ENCODE measurements at places on chromosomes 2 and 18.

GRCh38 chr2:172985139-172985892 is 90.3 kb upstream of the MAP3K20 start:
- no peak for DNase-seq

DNA sequence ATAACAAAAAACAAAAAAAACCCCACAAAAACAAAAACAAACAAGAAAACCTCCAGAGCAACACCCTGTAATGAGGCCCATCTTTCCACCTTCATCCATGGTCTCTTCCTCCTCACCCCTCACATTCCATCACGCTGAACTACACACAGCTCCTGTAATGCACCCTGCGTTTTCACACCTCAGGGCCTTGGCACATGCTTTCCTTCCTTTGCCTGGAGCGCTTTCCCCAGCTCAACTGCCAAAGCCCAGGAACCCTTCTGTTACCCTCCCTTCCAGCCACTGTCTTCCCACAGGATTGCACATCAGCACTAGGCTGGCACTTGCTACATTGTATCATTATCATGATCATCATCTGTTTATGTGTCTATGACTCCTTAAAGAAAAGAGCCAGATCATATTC is 29.4 kb downstream of the TMEM247 start:
- DNase-seq, result no peak

DNA sequence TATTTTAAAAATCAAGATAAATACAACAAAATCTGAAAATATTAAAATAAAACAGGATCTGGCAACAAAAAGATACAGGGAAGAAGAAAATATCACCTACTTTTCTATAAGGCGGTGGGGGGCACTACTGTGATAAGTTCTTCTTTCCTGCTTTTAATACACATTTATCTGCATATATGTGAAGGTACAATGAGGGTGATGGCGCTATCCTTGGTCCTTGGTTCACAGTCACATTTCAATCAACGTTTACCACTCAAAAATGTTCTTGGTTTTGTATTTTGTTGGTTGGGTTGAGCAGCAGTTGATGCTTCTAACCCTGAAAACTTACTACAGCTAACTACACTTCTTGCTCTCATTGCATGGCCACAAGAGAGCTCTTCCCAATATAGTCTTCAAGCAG is 112.4 kb downstream of the COL6A3 start:
- DNase-seq, result no peak

DNA sequence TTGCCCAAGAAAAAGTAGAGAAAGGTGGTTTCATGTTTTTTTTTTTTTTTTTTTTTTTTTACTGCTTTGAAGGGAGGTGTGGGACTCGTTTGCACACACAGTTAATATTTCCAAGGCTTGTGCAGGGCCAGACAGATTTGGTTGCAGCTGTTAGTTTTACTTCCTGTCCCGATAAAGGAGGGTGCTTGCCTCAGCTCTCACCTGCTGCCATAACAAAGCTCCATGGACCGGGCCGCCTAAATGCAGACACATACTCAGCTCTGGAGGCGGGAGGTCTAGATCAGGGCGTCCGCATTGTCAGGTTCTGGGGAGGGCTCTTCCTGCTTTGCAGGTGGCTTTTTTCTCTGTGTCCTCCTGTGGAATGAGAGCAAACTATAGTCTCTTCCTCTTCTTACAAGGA is 69.9 kb downstream of the ODC1 start:
- DNase-seq, result no peak

DNA sequence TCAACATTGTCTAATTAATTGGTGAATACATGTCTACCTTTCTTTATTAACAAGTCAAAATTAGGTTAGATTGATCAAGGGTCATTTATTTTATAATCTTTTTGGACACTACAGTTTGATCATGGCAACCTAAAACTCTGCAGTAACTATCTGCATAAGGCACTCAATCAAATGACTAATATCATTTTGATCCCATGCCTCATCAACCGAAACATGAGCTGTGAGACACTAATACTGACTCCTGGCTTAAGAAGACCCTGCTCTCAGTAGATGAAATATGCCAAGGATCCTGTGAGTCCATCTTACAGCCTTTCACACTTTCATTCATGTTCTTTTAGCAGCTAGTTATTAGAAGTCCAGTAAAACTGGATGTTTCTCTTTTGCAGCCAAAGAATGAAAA is 169.4 kb upstream of the CAVIN2 start:
- DNase-seq, result no peak

DNA sequence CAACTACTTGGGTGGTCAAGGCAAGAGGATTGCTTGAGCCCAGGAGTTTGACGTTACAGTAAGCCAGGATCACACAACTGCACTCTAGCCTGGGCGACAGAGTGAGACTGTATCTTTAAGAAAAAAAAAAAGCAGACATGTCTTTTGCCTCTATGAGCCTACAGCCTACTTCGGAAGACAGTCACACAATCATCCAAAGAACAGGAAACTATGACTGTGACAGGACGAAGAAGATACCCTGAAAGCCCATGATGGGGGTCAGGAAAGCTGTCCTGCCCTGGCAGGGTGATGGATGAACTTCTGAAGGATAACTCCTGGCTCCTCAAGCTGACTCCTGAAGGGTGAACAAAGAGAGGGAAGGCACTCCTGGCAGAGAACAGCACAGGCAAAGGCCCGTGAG is 251.7 kb upstream of the SIX2 start:
- DNase-seq, result no peak

GRCh38 chr2:144560251-144560650 is 40.3 kb upstream of the ZEB2 start:
- DNase-seq, result no peak

GRCh38 chr2:238465487-238466242 is 38.9 kb downstream of the ASB1 start:
- DNase-seq, result no peak

GRCh38 chr2:129733579-129733978 is 245.9 kb upstream of the RAB6C start:
- no peak for DNase-seq

DNA sequence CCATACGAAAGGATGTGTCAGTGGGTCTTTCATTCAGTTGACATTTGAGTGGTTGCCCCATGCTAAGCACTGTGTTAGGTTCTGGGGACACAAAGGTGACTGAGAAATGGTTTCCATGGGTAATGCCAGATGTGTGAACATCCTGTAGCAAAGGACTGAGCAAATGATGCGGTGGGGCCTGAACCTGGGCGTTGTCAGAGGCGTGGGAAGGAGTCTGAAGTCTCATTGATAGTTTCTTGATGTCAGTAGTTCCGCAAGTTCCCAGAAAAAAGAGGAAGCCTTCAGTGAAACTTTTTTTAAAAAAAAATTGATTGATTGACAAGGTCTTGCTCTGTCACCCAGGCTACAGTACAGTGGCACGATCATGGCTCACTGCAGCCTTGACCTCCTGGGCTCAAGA is 56.9 kb downstream of the LIMS1 start:
- DNase-seq, result no peak

DNA sequence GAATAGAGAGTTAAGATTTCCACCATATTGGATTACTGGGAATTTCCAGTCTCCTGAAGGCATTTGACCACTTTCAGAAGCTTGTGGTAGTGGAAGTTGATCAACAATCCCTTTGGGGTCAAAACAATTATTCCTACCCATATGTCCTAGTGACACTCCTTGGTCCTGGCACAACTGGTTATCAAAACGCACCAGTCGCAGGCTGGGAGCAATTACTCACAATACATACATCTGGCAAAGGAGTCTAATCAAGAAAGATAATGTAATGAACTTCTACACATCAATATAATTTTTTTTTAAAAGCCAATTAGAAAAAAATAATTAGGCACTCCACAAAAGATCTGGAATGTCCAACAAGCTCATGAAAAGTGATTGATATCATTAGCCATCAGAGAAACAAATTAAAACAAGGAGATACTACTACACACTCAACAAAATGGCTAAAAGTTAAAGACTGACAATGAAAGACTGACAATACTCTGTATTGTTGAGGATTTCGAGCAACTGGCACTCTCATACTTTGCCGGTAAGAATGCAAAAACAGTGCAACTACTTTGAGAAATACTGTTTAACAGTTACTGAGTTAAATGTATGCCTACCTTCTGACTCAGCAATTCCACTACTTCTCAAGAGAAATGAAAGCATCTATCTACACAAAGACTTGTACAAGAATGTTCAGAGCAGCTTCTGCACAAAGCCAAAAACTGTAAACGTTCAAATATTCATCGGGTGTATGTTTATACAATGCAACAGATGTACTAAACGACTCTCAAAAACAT is 2.0 kb downstream of the INO80C start:
- DNase-seq, result no peak

DNA sequence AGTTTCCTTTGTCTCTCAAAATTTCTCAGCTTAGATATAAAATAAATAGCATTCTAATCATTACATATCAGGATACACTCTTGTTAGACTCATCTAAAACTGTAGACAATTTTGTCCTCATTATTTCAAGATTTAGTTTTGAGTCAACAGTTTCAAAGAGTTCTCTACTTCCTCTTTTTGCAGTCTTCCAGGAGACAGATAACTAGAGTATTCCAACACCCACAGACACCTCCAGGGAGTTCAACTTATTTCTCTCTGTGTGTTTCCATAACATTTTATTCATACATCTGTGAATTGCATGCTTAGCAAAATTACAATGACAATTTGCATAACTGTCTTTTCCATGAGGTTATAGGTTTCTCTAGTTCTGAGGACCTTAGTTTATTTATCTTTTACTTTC is 166.6 kb upstream of the HNMT start:
- DNase-seq, result no peak

GRCh38 chr2:114661971-114662939 is 219.8 kb downstream of the DPP10 start:
- no peak for DNase-seq

GRCh38 chr18:38751898-38752297 is 1186.3 kb upstream of the CELF4 start:
- DNase-seq, result no peak

- DNase-seq, result no peak
Observed at GRCh38 chr2:57902578-57902977, 144.0 kb upstream of the VRK2 start.

DNA sequence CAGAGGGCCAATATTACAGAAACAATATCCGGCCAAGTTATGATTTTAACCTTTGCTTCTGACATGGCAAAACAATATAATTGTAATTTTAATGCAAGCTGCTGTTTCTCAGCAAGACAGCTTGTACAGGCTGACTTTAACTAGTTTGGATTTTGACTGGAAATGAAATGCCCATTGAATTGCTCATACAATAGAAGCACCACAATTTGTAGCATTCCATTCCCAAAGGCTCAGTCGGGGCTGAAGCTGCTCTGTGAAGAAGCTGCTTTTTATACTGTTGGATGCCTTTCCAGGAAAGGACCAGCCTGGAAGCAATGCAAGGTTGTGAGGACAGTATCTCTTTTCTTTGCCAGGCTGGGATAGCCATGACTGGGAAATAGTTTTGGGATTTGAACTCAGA is 677.0 kb upstream of the FANCL start:
- DNase-seq, result no peak

DNA sequence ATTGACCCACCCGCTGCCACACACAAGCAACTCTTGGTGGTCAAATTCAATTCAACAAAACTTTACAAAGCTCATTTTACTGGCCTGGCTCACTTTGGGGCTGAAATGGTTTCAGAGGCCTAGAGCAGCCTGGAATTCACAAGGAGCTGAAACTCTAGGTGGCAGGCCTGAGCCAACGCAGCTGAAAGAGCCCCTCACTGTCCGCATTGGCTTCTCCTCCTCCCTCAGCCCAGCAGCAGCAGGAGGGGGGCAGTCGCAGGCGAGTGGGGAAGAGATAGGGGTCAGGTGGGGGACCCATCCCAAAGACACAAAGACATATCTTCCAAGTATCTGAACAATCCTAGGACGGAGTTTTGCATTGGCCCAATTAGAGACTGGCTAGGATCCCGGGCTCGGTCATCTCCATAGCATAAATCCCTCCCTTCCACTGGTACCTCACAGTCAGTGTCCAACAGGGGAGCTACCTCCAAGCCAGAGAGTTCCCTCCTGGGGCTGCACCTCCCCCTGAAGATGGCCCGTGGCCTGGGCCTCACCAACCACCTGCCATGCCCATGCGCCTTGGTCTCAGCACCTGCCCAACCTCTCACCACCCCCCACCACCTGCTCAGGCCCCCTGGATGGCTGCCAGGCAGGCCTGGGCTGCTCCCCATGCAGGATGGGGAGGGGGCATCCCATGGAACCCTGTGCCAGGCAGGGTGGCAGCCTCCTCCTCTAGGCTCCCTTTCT is 113.4 kb downstream of the ZBTB7C start:
- no peak for DNase-seq

DNA sequence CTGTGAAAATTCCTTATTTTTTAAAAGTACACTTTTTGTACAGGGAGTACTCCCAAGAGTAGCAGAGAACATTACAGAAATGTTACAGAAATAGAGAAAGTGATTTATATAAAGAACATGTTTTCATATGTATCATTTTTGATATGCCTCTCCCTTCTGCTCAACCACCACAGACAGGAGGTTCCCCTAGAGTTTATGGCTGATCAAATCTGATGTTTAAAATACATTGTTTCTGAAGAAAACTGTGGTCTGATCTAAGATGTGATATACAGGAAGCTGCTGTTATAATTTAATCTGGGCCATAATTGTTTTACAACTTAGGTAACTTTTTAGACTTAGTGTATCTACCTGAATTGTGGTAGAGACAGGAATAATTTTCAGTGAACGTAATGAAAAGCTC is 37.0 kb downstream of the STAT4 start:
- DNase-seq, result peak; percentile 31

- no peak for DNase-seq
Observed at GRCh38 chr2:183951630-183952029, 646.7 kb upstream of the ZNF804A start.

GRCh38 chr18:49059028-49059834 is 108.5 kb upstream of the SMAD7 start:
- DNase-seq, result no peak

DNA sequence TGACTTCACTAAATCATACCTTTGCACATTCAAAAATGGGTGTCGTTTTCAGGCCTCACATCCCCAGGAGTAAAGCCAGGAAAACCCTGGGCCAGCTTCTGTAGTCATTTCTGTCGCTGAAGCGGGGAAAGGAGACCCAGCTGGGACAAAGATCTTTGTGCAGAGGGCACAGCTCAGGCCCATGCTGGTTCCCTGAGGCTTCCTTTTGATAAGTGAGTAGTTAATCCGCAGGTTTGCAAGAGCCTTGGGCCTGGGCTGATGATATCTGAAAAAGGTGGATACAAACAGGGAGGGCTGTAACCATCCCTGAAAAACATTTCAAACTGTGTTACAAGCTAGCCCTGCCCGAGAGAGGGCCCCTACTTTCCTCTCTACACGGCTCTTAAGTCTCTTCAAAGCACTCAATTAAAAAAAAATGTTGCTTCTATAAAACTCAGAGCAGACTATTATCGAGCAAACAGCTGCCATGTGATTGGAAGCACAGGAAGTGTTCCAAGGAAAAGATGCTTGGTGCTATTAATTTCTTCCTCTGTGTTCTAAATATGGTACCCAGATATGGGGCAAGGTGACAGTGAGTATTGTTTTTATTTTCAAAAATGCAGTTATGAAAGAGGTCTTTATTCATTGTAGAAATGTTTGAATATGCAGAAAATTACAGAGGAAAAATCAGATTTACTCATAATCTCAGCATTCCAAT is 117.2 kb downstream of the LNPK start:
- no peak for DNase-seq

Measured in CD4-positive, alpha-beta T cell treated with Interleukin-15 for 4 hours (primary cell).